ENCODE measurements at places on chromosomes 1 and 21. TPM values are rescaled to one million over a fixed set of nuclear protein-coding genes. Genes with fewer than 3 reads are reported as not detected.

- DNase-seq = peak; percentile 47
Observed at GRCh38 chr21:41142051-41142795, 25.7 kb upstream of the BACE2 start.

DNA sequence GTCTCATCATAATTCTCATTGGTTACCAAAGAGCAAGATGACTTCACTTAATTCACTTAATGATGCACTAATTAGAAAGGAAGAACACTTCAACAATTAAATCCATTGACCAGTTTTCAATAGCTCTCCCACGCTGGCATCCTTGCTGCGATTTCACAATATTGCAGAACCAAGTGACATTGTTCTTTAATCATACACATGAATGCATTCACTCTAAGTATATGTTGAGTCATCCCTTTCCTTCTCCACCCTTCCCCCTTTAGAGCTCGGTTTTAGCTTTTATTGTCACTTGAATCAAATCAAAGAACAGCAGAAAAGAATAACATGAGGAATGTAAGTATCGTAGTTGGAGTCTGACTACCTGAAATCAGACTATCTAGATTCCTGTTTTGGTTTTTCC is 233.6 kb upstream of the FMN2 start:
- DNase-seq = no peak

- no peak for DNase-seq
Observed at GRCh38 chr1:92551916-92552315, 65.2 kb upstream of the GFI1 start.

DNA sequence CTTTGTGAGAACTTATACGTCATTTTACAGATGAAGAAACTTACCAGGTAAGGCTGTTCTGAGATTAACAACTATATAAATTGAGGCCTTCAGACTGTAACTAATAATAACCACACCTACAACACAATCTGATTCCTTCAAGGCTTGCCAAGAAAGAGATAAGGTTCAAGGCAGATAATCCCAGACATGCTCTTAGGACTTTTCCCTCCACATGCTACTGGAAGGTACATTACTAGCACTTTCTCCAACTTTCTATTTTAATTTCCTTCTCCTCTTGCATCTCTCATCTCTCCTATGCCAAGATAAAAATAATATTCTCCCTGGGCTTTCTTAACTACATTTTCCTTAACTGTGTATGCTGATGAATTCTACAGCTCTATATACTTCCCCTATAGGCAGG is 18.9 kb upstream of the NRAS start:
- no peak for DNase-seq

- DNase-seq = peak; percentile 26
Observed at GRCh38 chr1:154151311-154151710, 3.6 kb downstream of the NUP210L start.

MTMR11 gene
- 1.7 TPM for total RNA-seq

DNA sequence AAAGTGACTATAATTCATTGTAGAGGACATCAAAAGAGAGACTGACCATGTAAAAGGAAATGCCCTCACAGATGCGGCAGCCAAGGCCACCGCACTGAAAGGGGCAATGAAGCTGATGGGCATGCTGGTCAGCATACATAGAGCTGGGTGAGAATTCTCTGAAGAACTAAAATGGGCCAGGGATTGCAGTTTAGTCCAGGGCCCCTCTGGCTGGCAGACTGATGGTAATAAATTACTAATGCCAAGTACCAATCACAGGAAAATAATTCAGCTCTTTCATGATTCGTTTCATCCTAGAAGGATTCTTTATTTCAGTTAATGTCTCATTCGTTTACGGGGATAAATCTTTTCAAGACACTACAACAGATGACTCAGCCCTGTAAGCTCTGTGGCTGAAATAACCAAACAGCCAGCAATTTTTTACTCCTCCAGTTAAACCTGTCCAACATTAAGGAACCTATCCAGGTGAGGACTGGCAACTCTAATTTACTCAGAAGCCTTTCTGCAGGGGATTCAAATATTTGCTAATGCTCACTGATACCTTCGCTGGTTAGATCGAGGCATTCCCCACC is 56.9 kb upstream of the MAP1LC3C start:
- DNase-seq = no peak

FAM72A gene
- total RNA-seq = 2.2 TPM
